ENCODE measurements at places on chromosomes 7 and 10.

GRCh38 chr7:115004121-115004520 is 82.2 kb downstream of the MDFIC start:
- no peak for DNase-seq

DNA sequence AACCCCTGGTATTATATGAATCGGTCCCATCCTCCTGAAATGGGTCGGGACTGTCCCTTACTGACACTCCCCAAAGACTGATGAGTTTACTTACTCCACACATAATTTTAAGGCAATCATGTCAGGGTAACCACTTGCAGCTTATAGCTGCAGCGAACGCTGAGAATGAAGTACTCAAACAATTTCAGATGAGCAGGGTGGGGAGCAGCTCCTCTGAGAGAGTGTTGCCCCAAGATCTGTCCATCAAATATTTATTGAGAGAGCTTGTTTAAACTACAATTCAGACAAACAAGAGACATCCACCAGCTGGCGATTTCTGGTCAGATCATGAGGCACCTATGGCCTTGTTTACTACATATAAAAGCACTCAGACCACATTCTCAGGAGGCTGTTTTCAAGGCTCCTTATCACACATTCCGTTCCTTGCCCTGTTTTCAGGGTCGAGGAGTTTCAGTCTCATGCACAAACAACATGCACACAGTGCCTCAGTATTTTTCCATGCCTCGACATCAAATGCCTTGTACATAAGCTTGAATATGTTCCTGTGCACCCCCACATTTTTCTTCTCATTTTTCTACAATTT is 80.1 kb downstream of the THSD7A start:
- no peak for DNase-seq

DNA sequence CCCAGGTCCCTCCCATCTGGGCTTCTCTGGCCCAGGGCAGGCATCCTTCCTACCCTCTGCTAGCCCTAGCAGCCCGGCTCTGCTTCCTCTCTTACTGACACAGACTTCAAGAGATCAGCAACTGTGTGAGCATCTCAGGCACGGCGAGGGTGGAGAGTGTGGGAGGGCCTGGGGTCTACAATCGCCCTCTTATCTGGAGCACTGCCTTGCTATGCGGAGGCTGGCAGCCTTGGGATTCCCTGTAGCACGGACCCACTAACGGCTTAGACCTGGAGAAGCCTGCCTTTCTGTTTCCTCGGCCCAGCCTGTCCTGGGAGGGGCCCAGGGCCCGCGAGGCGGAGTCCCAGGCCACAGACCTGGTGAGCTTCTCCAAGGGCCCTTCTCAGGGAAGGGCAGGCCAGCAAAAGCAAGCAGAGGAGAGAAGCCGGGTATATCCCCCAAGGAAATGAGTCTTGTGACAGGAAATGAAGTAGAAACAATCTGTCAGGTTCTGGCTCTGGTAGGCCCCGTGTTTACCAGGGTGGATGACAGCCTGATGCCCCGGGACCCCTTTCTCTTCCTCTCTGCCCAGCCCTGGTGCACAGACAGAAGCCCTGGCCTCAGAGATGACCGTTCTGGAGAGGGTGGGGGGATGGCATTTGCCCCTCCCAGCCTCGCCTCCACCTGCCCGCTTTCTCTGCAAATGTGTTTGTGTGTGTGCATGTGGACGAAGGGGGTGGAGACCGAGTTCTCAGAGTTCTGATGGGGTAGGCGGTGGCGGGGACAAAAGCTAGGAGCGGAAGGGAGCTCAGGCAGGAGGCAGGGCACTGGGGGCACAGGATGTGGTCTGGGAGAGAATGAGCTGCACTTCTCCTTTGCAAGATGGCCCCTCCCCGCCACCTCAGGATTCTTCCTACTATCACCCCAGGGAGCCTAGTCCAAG is 2.5 kb downstream of the LRCH4 start:
- no peak for DNase-seq

DNA sequence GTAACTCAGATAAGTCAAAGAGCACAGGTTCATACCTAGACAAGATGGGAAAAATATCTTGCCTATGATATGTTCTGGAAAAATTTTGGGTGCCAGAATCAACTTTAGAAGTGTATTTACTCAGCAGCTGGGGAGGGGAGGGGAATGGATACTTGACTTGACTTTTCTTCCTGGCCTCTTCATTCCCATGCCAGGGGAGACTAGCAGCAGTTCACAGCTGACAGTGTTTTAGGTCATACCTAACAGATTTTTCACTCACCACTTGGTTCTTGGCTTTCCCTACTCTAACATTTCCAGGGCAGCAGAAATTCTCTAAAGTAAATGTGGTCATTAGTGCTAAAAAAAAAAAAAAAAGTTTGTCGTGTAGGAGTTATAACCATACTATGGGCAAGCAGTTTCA is 46.3 kb downstream of the TAS2R16 start:
- no peak for DNase-seq

GRCh38 chr10:75096749-75097148 is 14.7 kb upstream of the SAMD8 start:
- DNase-seq: no peak

- DNase-seq: no peak
These were observed 88.0 kb downstream of the FANK1 start for GRCh38 chr10:125984346-125984745.

DNA sequence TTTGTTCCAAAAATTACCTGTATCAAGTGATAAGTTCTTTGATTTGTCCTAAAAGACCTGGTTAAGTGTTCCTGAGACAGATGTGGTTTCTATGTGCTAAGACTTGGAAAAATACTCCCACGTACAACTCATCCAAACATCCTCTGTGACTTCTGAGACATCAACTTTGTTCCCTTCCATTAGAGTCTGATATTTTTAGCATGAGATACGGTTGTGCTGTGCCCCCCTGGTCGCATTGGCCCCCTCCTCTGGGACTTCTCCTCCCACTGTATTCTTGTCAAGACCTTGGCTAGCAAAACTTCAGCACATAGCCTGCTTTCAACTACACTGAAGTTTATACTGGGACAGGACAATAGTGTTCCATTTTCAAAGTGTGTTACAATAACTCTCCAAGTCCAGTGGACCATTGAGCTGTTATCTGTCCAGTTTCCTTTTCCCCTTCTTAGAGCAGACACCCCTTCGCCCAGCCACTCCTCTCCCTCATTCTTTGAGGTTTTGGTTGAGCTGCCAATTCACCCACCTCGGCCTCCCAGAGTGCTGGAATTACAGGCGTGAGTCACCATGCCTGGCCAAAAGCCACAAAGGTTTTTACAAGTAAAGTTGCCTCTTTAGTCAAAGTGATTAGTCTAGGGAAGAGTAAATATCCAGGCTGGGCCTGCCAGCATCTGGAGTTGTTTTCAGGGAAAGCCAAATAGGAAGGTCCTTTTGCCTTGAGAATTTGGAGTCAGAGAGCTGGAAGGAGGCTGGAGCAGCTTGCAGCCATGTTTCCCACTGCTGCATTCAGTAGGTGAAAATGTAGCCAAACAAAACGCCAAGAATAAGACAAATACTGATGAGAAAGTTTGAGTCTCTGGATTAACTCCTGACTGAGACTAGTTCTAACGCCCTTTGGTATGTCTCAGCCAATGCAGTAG is 17.8 kb upstream of the PDLIM1 start:
- peak; percentile 90 for DNase-seq

GRCh38 chr10:29970576-29970975 is 88.8 kb downstream of the JCAD start:
- no peak for DNase-seq

DNA sequence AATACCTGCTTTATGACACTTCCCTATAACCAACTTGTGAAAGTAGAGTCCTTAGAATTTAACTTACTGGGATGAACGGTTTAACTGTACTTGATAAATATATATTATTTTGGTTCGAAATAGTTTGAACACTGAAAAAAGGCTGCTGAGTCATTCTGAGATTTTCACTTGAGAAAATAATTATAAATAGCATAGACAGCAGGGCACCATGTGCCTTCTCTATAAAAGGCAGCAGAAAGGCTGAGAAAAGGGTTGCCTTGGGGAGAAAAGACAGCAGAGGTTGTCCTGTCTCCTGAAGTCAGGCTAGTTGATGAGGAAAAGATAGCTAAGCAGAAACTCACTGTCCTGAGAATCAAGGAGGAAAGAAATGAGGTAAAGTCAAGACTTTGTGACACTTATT is 92.4 kb downstream of the CTTNBP2 start:
- no peak for DNase-seq

GRCh38 chr10:131944412-131944811 is 37.3 kb downstream of the BNIP3 start:
- DNase-seq: no peak

- peak; percentile 20 for DNase-seq
These were observed 177.3 kb upstream of the PHYHIPL start for GRCh38 chr10:58998924-58999713.

DNA sequence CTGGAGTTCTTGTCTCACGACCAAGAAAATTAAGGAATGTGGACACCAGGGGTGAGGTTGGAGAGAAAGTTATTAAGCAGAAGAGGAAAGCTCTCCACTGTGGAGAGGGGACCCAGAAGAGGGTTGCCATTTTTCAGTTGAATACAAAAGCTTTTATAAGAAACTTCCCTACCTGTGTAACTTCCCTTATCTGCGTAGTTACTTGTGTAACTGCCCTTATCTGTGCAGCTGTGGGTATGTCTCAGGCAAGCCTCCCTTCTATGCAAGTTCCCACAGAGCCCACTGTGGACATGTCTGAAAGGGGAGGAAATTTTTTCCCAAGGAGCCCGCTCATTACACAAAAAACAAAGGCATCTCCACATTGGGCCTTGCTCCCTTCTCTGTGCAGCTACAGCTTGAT is 94.9 kb downstream of the SVOPL start:
- DNase-seq: no peak

DNA sequence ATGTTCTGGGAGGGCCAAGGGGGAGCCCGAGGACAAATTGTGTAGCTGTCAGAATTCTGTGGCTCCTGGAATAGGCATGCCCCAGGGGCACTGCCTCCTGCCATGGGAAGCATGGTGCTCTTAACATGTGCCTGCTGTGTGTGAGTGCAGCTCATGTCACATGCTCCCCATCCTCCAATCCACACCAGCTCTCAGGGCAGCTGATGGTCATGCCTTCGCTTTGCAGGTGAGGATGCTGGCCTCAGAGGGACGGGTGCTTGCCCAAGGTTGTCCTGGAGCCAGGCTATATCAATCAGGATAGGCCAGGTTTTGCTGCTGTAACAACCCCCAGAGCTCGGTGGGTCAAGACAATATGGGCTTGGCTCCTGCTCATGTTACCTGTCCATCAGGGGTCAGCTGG is 303.4 kb downstream of the RPS24 start:
- no peak for DNase-seq
